ENCODE measurements at places on chromosomes 12 and 14.
A peak's percentile ranks its signal among the peaks of the same experiment; 100 is the strongest.

GRCh38 chr12:4091016-4091743, 182.4 kb upstream of the CCND2 start:
- DNase-seq, result no peak

DNA sequence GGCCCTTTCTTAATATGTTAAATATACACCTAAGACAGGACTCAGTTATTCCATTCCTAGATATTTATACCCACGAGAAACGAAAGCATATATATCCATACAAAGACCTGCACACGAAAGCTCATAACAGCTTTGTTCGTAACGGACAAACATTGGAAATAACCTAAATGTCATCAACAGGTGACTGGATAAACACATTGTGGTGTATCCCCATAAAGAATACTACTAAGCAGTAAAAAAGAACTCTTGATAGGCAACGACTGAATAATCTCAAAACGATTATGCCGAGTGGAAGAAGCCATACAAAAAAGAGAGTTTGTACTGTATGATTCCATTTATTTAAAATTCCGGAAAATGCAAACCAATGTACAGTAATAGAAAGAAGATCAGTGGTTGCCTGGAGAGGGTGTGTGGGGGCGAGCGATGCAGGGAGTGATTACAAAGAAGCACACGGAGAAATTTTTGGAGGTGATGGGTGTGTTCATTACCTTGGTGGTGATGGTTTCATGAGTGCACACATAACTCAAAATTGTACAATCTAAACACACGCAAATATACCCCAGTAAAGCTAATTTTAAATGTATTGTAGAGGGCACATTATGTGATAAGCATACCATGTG, 1.4 kb upstream of the SCN8A start:
- no peak for DNase-seq

DNA sequence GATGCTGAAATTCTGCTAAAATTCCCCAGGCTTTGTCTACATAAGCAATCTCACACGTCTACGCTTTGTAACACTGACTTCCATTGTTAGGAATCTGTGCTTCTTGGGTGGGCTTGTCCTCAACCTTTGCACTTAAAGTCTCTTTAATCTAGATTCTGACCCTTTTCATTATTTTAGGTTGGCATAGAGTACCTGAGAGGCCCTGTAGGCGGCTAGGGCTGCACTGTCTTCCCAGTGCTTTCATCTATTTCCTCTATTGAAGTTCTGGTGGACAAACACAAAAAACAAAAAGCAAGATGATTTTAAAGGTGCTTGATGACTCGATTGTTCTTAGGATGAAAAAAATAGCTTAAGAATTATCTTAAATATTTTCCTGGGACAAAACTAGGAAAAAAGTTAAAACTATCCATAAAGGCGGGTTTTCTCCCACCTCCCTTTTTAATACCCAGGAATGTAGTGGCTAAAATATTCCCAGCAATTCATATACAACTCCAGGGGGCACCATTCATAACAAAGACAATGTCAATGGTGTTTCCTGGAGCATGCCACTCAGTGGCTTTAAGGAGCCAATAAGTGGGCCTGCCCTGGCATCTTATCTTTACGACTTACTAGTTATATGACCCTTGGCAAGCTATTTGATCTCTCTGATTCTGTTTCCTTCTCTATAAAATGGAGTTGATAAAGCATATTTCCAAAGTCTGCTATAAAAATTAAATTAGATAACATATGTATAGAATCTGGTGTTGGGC, 197.5 kb downstream of the STXBP6 start:
- DNase-seq, result no peak

DNA sequence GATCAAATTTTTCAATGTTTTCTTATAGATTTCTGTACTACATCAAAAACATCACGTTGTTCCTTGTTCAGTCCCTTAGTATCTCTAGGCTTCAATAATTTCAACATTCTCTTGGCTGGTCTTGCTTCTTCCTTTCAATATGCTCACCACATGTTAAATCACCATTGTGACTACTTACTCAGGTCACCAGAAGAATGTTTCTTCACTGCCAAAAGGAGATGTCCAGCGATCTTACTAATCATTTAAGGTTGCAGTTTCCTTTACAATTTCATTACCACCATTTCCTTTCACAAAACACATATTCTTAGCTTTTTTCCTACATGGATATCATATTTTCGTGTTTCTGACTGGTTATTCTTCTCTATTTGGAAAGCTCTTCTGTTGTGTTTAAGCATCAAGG, 363.8 kb downstream of the NAV3 start:
- no peak for DNase-seq

DNA sequence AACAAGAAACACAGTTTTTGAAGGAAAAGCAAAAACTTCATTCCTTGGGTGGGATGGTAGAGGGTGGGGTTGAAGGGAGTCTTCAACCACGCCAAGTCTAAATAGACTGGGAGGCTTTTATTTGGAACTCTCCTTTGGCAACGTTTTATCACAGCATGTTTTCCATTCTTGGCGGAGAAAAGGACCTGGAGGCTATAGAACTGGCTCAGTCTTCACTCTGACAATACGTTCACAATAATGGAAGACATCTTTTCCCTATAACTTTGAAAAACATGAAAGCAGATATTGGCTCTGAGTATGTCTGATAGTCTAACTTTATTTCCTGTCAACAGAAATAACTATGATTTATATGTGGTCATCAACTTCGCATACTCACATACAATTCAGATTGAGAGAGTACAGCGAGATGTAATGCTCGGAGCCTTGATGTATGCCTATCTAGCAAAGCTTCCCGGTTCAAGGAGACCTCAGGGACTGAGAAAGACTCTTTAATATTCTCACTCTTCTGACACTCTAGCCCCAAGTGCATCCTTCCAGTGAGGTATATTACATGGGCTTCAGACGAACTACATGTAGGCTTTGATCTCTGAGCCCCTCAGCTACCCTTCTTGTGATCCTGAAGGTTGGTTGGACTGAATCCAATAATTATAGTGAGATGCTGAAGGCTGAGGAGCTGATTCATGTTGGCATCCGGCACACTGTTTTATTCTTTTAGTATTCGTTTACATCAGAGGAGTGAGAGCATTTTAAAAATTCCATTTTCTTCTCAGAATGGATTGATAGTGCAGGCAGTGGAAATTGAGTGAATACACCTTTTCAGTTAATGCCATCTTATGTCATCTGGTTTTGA, 14.0 kb downstream of the TMEM30B start:
- no peak for DNase-seq

DNA sequence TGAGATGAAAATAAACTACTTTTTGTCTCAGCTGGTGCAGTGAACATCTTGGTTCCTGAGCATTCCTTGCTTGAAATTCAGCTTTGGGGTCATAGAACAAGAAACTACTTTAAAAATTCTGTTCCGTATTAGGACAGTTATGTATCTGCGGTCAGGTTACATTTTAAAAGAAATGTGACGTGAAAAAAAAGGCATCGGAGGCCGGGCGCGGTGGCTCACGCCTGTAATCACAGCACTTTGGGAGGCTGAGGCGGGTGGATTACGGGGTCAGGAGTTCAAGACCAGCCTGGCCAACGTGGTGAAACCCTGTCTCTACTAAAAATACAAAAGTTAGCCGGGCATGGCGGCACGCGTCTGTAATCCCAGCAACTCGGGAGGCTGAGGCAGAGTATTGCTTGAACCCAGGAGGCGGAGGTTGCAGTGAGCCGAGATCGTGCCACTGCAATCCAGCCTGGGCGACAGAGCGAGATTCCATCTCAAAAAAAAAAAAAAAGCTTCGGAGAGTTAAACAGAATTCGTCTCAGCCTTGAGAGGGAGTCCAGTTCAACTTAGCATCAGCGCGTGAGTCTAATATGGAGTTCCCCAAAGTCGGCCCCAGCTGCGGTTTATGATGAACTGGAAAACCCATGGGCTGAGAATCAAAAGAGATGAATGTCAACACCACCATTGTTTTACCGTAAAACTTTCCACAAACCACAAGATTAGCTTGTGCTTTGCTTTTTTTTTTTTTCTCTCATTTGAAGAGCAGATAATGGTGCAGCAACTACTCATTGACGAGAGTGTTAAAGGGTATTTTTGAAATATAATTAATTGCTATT, 2.1 kb upstream of the SLC2A13 start:
- DNase-seq, result peak; percentile 13

- peak; percentile 29 for DNase-seq
These were observed 13.0 kb upstream of the NUP107 start for GRCh38 chr12:68673788-68674187.

GRCh38 chr12:33484161-33484560, 44.5 kb upstream of the SYT10 start:
- DNase-seq, result no peak

DNA sequence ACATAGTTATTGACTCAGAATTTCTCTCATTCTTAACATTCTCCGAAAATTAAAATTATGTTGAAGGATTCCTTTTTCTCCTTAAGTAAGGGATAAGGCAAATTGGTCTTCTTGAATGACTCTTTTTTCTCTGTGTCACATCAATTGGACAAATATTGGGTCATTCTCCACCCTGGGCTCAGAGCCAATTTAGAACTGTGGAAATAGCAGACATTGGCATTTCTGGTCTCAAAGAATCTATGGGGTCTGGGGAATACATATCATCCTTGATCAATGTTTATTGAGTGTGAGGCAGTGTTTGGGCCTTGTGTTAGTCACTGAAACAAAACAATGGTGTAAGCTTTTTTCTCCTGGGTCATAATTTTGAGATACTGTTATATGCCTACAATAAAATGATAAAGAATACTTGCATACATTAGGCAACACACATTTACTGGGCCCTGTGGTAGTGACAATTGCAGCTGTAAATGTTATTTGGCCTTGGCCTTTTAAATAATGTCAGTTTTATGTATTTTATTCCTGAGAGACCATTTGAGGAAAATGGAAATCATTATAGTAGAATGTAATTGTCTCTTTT, 414.6 kb downstream of the TMEM132D start:
- DNase-seq, result no peak

DNA sequence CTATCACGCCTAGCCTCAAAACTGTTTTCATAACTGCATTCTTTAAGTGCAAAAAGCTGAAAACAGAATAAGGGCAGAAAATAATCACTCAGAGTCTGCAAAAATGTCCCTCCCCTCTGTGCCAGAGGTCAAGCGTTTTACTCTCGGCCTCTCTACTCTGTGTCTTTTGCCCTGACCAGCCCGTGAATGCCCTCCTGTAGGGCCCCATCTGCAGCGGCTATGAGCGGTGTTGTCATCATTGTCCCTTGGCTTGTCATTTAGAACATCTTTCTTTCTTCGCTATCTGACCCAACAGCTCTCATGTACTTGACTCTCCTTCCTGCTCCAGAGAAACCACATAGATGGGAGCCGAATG, 21.7 kb downstream of the ELK3 start:
- no peak for DNase-seq

DNA sequence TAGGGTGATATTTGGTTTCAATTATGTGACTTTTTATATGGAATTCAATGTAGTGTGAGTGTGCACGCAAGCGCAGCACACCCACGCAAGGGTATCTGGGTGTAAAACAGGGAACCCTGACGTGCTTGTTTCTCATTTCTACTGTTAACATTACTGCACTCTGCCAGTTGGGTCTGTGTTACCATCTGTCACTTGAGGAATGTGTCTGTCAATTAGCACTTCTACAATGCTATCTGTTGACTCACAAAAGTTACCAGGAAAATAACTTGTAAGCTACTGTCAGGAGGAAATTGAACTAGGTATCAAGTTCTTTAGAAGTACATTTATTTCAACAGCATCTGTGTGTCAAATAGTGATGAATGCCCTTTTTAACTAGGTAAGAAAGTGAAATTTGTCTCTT, 695.5 kb upstream of the LRFN5 start:
- DNase-seq, result no peak

DNA sequence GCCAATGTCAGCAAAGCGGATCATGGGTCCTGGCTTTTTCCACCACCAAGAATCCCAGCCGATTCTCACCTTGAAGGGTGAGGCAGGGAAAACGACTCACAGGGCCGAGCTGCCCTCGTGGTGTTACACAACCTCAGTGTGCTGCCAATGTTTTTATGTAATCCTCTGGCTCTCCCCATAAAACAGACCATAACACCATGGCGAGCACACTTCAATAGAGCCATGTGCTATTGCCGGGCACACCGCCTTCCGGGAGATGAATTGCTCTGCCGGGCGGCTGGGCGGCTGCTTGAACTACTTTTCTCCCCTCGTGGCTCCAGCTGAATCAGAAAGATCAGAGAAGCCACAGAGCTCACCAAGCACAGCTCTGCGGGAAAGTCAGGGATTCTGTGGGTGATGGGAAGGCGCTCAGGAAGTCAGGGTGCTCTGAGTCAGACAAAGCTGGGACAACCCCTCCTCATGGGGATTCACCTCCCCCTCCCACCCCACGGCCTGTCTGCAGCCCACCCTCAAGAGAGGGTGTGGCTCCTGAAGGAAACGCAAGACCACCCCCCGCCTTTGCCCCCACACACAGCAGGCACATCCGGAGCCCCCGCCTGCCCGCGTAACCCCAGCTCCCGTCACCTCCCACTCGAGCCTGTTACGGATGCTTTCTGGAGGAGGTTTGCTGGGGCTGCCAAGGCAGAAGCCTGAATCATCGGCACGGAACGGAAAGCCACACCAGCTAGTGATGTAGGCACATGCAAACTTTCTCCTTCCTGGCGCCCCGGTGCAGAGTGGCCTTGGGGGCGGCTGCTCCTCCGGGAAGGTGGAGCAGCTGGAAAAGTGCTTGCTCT, 1.8 kb downstream of the GALNT9 start:
- DNase-seq, result peak; percentile 46

DNA sequence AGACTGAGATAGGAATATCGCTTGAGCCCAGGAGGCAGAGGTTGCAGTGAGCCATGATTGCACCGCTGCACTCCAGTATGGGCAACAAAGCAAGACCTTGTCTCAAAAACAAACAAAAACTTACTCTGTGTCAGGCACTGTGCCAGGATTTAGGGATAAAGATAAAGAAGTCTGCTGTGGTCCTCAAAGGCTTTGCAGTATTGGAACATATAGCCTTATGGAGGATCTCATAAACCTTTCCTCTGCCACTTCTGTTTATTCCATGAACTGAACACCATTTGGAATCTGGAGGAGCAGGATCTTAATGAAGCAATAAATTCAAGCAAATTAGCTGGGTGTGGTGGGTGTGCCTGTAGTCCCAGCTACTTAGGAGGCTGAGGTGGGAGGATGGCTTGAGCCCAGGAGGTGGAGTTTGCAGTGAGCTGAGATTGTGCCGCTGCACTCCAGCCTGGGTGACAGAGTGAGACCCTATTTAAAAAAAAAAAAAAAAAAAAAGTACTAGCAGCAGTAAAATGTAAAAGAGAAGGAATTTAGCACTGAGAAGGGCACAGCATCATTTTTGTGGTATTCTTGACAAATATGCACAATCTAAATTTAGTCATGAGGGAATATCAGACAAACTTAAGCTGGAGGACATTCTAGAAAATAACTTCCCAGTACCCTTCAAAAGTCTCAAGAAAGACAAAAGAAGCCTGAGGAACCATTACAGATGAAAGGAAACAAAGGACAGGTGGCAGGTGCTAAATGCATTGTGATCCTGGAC, 27.1 kb downstream of the BMAL2 start:
- DNase-seq, result no peak
